ENCODE measurements at places on chromosomes 11 and 22.

- DNase-seq: no peak
These were observed 2.9 kb downstream of the TEAD1 start for GRCh38 chr11:12677131-12677530.

GRCh38 chr11:115745066-115745465 is 240.9 kb upstream of the CADM1 start:
- DNase-seq: no peak

DNA sequence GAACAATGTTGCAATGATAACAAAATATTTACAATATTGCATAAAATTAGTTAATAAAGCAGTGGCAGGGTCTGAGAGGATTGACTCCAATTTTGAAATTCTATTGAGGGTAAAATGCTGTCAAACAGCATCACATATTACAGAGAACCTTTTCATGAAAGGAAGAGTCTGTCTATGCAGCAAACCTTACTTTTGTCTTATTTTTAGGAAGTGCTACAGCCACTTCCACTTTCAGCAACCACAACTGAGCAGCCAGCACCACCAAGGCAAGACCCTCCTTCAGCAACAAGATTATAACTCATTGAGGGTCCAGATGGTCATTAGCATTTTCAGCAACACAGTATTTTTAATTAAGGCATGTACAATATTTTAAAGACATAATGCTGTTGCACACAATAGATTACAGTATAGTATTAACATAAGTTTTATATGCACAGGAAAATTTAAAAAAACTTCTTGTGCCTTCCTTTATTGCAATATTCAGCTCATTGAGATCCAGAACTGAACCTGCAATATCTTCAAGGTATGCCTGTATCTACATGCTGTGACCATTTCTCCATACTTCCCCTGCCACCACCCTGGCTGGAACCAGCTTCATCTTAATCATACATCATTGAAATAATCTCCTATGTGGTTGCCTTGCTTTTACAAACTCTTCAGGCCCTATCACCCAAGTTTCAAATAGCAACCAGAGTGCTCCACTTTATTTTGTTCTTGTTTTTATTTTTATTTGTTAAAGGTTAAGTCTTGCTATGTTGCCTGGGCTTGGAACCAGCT is 711.2 kb downstream of the KCNA4 start:
- DNase-seq: no peak

- peak; percentile 100 for DNase-seq
These were observed at the start of gene LAMTOR1 for GRCh38 chr11:72102946-72103753. TSS of gene LAMTOR1 (minus strand) at chr11:72103297. CDS start at chr11:72103224, 73 bp downstream.

Measured in inflammatory macrophage treated with lipopolysaccharide for 4 hours (primary cell).